CD4-positive, alpha-beta T cell treated with Interleukin-21 for 1 hour (primary cell): ENCODE measurements at places on chromosomes 3 and 15.

GRCh38 chr3:156674911-156675829, 780 bp downstream of the TIPARP start:
- peak; percentile 35 for DNase-seq

GRCh38 chr15:52362497-52362896, 66.9 kb upstream of the MYO5C start:
- no peak for DNase-seq

- DNase-seq: no peak
Measured at GRCh38 chr3:52277972-52278509, 408 bp downstream of the WDR82 start.

- no peak for DNase-seq
Measured at GRCh38 chr3:181425074-181425473, 286.7 kb upstream of the SOX2 start.

DNA sequence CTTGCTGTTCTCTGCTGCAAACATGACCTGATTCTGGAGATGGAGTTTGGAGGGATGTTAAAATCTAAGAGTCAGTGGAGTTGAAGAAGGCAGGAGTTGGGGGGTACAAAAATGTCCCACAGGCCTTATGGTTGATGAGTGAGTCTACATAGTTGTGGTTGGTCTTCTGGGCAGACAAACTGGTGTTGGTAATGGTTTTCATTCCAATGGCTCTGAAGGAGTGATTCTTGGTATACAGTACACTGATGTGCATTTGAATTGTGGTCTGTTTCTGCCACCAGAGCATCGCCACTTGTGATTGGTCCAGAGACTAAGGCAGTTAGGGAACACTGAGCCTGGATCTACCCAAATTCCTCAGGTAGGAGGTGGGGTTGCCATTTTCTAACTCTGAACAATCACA, 514.1 kb upstream of the CFAP20DC start:
- no peak for DNase-seq

GRCh38 chr3:195566797-195567196, 16.9 kb downstream of the APOD start:
- DNase-seq: no peak

- peak; percentile 82 for DNase-seq
Measured at GRCh38 chr3:189144645-189145044, 27.1 kb upstream of the TPRG1 start.

DNA sequence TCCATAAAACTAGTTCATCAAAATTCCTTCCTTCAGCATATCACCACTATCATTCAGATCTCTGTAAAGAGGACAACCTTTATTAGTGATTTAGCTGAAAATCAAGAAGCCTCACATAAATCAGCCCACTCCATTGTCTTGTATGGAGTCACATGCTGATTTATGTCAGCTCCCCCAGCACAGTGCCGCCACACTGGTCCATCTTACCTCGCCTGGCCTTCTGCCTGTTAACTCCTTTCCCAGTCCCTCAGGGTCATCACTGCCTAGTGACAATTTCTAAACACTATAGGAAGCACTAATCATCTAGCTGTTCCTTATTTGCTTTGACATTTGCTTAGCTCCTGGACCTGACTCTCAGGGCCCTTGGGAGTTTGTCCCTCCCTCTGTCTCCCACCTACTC, 75.4 kb downstream of the PLCL2 start:
- DNase-seq: no peak
